Keratinocyte (primary cell): ENCODE measurements at places on chromosomes 12 and 14. TPM values are rescaled to one million over a fixed set of nuclear protein-coding genes. Genes with fewer than 3 reads are reported as not detected.

DNA sequence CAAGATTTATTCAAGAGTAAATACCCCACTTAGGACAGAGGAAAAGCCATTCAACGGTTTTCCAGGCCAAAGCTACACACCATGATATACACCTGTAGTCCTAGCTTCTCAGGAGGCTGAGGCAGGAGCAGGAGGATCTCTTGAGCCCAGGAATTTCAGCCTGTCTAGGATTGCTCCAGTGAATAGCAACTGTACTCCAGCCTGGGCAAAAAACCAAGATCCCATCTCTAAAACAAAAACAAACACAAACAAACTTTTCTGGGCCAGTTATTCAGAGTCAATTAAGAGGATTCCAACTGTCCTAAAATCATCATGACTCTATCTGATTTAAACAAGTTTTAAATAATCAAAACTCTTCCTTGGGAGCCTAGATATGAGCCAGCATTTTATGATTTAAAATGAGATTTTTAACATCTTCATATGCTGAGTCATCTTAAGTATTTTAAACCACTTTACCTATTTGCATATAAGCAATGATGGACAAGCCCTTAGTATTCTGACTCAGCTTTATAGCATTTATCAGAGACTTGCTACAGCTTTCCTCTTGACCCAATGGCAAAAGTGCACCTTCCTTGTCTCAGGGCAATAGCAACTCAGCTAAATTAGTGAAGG lies 77.1 kb downstream of the KCNMB4 start:
- H3K4me1 ChIP-seq, result peaks cover 8% of the 10 kb centered on the region
- no peaks in the 10 kb centered on the region for H3K36me3 ChIP-seq
- DNase-seq, result no peak
- no peaks in the 10 kb centered on the region for H3K27me3 ChIP-seq

DNA sequence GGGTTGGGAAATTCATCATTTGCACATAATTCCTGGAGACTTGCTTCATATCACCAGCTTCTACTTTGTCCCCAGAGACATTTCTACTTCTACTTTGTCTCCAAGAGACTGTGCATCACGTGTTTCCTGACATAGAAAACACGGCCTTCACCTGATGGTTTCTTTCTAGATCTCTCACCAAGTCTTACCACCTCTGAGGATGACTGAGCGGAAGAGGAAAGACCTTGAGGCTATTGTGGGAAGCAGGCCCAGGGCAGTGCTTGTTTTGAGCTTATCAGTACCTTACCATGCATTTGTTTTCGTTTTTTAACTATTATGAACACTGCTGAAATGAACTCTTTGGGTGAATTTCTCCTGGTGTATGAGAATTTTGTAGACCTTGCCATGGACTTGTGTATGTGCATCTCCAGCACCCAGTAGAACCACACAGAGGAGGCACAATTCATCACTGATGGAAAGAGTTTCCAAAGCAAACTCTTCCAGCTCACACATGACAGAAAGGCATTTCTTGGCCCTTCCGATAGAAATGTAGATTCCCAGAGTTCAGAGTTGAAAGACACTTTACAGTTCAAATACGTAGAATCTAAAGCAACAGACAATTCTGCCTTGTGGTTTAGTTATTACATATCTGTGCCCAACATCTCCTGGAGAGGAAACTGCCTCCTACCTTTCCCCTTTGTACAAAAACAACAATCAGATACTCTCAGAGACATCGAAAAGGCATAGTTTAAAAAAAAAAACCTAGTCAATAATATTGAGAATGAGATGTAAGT lies 434.7 kb downstream of the FUT8 start:
- H3K4me1 ChIP-seq, result no peaks in the 10 kb centered on the region
- H3K4me3 ChIP-seq, result no peak overlapping the region
- DNase-seq, result no peak
- no peak overlapping the region for H3K27ac ChIP-seq
- no peaks in the 10 kb centered on the region for H3K27me3 ChIP-seq

DNA sequence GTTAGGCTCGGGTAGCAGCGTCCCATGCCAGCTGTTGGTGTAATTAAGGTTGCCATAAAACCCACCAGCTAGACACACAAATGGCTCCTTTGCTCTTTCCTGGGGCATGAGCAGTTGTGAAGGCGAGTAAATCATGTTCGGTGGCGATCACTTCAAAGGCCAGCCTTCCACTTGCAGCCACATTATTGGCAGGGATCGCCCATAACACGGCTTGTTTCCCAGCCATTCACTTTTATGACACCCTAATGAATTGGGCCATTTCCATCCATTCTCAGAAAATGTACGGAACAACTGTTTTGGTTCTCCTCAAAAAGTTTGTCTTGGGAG lies 63.4 kb downstream of the BEGAIN start:
- no peaks in the 10 kb centered on the region for H3K36me3 ChIP-seq
- H3K4me1 ChIP-seq, result no peaks in the 10 kb centered on the region
- no peak for DNase-seq
- H3K27ac ChIP-seq, result no peak overlapping the region

GRCh38 chr12:70772836-70773235 lies 135.6 kb upstream of the PTPRB start:
- DNase-seq, result no peak
- peaks cover 10% of the 10 kb centered on the region for H3K4me1 ChIP-seq
- H3K27ac ChIP-seq, result no peak overlapping the region
- H3K4me3 ChIP-seq, result no peak overlapping the region

DNA sequence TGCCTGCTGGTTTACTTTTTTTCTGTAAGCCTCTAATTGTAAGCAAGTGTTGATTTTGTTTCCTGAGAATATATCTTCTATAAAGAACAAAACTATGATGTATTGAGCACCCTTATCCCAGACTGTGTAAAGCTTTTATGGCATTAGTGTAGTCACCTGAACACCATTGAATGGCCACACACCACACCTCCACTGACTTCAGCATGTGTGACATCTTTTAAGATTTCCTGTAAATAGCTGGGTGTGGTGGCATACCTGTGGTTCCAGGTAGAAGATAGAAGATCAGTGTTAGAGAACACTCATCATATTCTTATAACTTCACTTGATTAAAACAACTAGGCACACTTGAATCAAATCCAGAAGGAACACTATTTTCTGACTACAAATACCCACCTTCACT lies 51.3 kb downstream of the WBP11 start:
- H3K27me3 ChIP-seq, result no peaks in the 10 kb centered on the region
- no peaks in the 10 kb centered on the region for H3K36me3 ChIP-seq
- no peak overlapping the region for H3K27ac ChIP-seq

DNA sequence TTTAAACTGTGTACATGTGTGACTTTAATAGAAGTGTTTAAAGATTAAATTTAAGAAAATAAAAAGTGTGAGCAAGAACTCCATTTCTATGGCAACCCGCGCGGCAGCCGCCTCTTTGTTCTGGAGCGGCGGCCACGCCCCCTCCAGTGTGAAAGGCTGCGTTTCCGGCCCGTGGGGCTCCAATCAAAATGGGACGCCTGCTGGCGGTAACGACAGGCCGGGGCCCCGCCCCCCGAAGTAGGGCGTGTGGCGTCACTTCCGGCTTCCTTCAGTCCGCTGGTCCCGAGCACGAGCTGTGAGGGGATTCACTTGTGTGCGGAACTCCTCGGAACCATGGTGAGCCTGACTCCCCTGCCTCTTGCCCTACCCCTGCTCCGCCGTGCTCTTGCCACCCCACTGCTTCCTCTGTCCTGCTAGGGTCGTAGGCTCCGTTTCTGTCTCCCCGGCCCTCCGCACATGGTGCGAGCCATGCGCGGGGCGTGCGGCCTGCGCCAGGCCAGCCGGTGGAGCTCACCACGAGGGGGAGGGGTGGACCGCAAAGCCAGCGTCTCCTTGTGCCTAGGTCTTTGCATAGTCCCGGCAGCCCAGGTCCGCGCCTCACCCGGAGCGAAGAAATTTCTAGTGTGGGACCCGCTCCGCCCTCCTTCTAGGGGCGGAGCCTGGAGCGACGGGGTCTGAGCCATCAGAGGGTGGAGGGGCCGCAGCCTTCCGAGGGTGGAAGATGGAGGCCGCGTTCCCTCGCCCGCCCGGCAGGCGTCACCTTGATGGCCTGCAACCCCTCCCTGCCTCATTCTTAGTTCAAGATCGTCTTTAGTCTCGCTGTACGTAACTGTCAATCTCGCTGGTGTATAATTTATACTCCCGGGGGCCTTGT lies at the start of gene CCT2:
Gene CCT2 (plus strand): TSS at position 271 of the 874 bp plus-strand sequence. CDS start 63 bp downstream, at position 334.
- H3K36me3 ChIP-seq, result peaks cover 17% of the 10 kb centered on the region
- H3K27me3 ChIP-seq, result no peaks in the 10 kb centered on the region
- peak within 1 kb of the TSS; percentile 97 for H3K27ac ChIP-seq
- DNase-seq, result peak; percentile 66
- H3K4me3 ChIP-seq, result peak within 1 kb of the TSS; percentile 77
- H3K4me1 ChIP-seq, result peaks cover 8% of the 10 kb centered on the region

DNA sequence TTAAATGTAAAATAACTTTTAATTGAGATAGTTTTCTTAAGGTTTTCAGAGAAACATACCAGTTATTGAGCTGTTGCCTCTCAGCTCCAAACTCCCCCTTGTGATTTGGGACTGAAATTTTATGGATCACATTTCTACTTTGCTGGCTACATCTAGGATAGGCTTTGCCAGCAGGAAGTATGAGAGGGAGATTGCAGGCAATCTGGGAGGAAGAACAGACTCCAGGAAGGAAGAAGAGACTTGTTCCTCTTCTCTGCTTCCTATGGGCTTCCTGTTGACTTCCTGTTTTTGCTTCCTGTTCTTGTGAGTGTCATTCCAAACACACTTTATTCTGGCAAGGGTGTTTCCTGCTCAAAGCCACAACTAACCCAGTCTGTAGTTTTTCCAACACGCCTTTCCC lies 312.9 kb downstream of the ITPR2 start:
- H3K4me3 ChIP-seq, result no peak overlapping the region
- no peaks in the 10 kb centered on the region for H3K27me3 ChIP-seq
- no peak overlapping the region for H3K27ac ChIP-seq
- no peaks in the 10 kb centered on the region for H3K36me3 ChIP-seq
- DNase-seq, result no peak

DNA sequence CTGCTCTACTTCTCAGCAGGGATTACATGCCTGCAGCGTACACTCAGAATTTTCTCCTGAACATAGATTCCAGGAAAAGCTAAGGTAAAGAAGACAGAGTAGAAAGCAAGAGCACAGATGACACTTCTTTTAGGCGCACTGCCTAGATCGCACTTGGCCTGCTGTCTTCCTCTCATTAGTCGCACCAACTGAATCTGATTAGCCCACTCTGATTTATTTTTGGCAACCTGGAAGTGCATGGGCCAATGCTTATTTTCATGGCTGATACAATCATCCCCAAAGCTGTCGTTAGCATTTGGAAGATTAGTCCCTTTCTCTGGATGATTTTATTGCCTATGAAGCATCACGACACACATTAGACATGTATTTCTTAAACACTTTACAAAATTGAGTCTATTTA lies 152.5 kb downstream of the PTPRO start:
- H3K27ac ChIP-seq, result no peak overlapping the region
- no peaks in the 10 kb centered on the region for H3K27me3 ChIP-seq
- no peak overlapping the region for H3K4me3 ChIP-seq

DNA sequence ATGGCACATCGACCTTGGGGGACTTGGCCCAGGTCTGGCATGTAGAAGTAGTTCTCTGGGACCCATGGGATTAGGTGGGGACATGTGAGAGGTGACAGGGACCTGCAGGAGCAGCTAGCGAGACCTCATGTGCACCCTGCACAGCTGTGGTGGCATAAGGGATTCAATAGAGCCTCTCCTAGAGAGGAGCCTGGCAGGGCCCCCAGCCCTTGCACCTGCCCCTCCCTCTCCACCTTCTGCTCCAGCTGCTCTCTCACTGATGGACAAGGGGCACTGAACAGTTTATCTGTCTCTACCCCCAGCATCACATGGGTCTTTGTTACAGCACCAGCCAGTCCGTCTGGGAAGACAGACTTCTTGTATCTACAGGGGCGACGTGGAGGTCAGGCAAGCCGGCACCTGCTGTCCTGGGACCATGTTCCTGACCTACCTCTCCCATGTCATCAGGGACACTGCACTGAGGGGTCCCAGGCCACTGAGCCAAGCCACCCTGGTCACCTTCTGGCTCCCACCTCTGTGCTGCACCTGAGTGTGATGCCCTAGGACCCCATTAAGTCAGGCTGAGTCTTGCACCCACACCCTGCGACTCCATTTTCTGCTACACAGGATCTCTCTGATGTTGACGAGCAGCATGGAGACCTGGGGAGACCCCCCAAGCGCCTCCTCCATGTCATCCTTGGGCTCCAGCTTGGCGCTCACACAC lies 32.6 kb downstream of the DDX11 start:
- H3K4me3 ChIP-seq, result no peak overlapping the region
- no peaks in the 10 kb centered on the region for H3K27me3 ChIP-seq
- no peaks in the 10 kb centered on the region for H3K36me3 ChIP-seq
- H3K4me1 ChIP-seq, result no peaks in the 10 kb centered on the region
- DNase-seq, result no peak
- no peak overlapping the region for H3K27ac ChIP-seq

DNA sequence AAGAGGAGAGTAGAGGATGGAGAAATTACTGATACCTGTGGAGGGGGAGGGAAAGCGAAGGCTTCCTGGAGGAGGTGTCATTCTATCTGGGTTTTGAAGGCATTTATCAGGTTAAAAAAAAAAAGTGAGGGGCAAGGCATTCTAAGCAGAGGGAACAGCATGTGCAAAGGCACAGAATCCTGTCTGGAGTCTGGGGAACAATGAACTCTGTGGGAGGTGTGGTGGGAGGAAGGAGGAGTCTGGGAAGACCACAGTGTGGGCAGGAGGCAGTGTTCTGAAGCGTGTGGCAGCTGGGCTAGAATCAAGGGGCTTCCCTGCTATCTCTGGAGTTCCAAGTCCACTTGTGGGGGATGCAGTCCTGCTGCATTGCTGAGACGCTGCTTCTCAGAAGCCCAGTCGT lies 123.4 kb downstream of the RBM19 start:
- H3K27ac ChIP-seq, result no peak overlapping the region
- peaks cover 13% of the 10 kb centered on the region for H3K36me3 ChIP-seq
- no peaks in the 10 kb centered on the region for H3K27me3 ChIP-seq
- no peaks in the 10 kb centered on the region for H3K4me1 ChIP-seq
- no peak overlapping the region for H3K4me3 ChIP-seq
- no peak for DNase-seq

P2RX2 gene
- polyA plus RNA-seq, result not detected in 3 replicates

GPR135 gene
- 0.32 to 0.90 TPM (median 0.45 TPM) in 3 replicates for polyA plus RNA-seq

SYT1 gene
- 4.6 to 10.5 TPM (median 6.1 TPM) in 3 replicates for polyA plus RNA-seq
